ENCODE measurements at places on chromosomes 12 and 14.

GRCh38 chr12:56332512-56333196 lies 1.1 kb downstream of the PAN2 start:
- DNase-seq, result no peak

GRCh38 chr12:43551971-43552559 lies at the start of gene ADAMTS20:
TSS of gene ADAMTS20 (minus strand) at chr12:43552203. CDS start at chr12:43551921, 282 bp downstream.
- no peak for DNase-seq

GRCh38 chr14:69661194-69661537 lies 49.8 kb downstream of the SUSD6 start:
- no peak for DNase-seq

GRCh38 chr12:6767353-6768319 lies 1.5 kb downstream of the PTMS start:
- DNase-seq, result no peak

DNA sequence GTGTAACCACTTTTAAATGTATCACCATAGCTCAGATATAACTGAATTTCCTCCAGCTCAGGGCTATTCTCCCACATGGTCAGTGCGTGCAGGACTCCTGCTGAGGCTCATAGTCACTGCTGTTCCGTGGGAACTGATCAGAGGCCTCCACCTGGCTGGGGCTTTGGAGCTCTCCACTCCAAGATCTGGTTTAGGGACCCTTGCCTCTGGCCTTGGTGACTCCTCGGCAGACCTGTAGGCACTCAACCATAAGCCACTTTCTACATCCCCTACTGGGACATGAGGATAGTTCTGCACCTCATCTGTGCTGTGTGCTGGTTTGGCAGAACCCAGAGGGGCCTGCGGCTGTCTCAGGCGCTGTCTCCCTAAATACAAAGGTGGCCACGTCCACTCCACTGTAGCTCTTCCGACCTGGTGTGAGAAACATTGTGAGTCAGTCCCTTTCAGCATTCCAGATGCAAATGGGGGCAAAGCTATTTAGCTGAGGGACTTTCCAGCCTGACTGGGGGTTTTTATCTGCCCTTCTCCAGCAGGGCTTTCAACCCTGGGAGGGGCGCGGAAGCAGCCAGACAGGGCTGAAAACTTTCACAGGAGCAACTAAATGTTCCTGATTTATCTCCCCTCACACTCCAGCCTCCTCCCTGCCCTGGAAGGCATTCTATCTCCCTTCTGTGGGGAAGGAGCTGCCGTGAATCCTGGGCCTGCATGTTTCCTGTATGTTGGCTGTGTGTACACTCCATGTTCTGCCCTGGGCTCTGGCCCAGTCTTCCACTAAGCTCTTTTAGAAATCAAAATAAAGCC lies 218.3 kb upstream of the DAAM1 start:
- DNase-seq, result no peak

- no peak for DNase-seq
Observed at GRCh38 chr14:90585106-90585505, 188.3 kb downstream of the CALM1 start.

DNA sequence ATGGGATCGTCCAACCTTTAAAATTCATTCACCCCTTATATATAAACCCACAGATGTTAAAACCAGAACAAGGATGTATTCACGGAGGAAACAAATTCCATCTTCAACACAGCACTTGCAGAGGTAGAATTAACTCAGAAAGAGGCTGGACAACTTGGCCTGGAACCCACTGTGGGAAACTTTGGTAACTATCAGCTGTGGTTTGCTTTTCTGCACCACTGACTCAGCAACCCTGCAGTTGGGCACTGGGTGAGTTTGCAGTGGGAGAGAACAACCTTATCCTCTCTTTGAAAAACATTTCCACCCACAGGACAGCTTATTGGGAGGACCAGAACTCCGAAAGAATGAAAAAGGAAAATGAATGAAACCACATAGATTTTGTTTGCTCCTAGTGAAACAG lies 66.3 kb downstream of the ZNF664 start:
- DNase-seq, result peak; percentile 18

DNA sequence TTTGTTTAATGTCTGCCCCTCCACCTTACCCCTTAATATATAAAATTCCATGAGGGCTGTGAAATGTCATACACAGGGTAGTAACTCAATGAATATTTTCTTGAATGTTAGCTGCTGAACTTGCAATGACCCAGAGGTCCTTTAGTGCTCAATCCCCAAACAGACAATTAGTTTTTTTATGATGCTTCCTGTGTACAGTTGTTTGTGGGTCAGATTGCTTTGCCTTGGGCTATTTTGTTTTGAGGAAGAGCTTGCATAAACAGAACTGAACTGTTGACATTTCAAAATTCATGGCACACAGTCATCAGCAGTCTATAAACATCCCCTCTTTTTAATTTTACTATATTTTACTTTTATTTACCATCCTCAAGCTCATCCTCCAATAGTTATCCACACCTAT lies 820.5 kb upstream of the SEL1L start:
- no peak for DNase-seq

DNA sequence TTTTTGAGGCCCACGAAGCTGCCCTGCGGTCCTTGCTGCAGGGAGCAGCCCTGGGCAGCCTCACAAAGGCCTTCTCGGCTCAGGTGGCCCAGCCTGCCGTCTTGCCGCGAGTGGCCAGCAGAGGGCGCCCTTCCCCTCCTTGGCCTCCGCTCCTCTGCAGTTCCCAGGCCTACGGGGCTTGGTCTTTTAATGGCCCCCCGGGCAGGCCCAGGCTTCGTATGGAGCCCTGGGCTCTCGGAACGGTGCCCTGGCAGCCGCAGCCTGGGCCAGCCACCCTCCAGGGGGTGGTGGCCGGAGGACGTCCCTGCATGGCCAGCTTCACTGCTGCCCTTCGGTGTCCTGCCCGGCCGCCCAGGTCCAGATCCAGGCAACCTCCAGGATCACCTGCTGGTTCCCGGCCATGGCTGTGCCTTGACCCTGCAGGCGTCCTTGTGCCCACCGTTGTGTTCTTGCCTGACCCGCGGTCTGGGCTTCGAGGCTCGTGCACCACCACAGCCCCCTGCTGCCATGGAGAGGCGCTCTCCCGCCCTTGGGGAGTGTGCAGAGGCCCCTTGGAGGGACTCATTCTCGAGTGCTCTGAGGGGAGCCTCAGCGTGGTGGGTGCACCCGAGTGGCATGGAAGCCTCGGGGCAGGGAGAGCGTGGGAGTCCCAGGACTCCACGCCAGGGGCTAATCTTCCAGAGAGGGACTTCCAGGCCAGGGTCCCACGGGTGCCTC lies 9.4 kb downstream of the ASPG start:
- no peak for DNase-seq

DNA sequence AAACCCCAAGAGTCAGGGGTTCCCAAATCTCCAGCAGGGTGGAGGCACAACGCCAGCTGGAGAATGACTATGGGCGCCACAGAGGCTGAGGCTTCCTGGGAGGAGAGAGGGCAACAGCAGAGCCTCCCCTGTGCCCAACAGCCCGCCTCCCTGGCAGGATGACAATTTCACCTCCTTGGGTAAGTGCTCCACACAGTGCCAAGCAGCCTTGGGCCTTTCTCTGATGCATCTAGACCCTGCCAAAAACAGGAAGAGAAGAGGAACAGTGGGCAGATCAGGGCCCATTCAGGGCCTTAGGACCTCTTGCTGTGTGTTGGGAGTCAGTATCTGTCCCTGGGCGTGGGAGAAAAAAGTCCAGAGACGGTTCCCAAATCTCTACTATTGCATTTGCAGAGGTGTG lies 5.0 kb upstream of the OR10P1 start:
- DNase-seq, result no peak

DNA sequence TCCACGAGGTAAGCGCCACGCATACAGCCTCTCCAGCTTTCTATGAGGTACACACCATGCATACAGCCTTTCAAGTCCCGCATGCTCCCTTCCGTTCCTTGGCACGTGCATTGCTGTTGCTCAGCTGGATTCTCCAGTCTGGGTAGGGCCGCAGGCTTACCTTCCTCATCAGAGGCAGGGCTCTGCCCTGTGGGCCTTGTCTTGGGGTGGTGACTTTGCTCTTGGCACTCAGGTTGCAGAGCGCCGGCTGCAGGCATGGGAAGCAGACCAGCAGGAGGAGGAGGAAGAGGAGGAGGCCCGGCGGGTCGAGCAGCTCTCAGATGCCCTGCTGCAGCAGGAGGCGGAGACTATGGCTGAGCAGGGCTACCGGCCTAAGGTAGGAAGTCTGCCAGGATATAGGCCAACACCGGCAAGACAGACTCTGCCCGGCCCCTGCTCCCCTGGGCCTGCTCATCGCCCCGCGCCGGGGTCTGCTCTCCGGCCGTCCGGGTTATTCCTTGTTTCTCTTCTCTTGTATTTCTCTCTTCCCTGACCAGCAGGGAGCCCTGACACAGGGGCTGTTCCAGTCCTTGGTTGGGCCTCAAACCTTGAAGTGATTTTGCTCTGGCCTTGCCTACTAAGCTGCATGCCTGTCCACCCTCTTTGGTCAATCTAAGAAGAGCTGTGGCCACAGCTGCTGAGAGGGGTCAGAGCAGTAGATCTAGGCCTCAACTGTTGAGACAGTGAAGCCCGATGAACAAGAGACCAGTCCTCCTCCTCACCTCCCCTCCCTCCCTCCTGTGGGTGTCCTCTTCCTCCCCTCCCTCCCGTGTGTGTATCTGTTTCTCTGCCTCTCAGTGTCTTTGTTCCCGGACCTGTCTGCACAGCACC lies 15.3 kb downstream of the TCHP start:
- no peak for DNase-seq

GRCh38 chr14:65321370-65321875 lies 91.1 kb upstream of the FUT8 start:
- no peak for DNase-seq

DNA sequence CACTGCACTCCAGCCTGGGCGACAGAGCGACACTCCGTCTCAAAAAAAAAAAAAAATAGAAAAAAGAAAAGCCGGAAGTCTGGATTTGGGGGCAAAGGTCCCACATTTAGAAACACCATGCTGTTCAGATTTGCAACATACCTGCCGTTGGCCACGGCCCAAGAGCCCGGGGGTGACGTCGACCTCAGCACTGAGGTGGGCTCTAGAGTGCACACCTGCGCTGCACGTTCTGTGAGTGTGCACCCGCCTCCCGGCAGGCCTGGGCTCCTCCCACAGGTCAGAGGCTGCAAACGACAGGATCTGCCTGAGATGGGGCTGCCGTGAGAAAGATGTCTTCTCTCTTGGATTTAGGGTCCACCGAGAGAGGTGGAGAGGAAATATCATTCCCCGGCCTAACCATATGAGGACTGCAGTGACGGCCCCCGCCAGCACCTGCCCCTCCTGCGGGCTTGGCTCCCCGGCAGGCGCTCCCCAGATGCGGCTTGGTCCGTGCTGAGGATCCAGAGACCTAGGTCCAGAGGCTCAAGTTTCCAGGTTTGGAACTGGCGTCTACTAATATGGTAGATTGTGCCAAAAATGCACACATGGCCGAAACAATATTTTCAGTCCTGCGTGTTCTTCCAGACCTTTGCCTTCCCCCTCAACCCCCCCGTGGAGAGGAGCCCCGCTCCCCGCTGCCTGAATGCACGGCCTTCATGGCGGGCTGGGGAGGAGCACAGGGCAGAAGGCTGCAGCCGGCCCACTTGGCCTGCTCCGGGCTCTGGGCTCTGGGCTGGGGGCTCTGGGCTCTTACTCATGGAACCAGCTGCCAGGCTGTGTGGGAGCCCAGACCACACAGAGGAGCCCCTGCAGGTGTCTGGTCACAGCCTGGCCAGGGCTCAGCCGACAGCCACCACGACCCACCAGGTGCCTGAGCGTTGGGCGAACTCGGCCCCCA lies 58.8 kb upstream of the FBRSL1 start:
- DNase-seq, result no peak

GRCh38 chr14:71001742-71002141 lies 94.5 kb downstream of the PCNX1 start:
- DNase-seq, result no peak

DNA sequence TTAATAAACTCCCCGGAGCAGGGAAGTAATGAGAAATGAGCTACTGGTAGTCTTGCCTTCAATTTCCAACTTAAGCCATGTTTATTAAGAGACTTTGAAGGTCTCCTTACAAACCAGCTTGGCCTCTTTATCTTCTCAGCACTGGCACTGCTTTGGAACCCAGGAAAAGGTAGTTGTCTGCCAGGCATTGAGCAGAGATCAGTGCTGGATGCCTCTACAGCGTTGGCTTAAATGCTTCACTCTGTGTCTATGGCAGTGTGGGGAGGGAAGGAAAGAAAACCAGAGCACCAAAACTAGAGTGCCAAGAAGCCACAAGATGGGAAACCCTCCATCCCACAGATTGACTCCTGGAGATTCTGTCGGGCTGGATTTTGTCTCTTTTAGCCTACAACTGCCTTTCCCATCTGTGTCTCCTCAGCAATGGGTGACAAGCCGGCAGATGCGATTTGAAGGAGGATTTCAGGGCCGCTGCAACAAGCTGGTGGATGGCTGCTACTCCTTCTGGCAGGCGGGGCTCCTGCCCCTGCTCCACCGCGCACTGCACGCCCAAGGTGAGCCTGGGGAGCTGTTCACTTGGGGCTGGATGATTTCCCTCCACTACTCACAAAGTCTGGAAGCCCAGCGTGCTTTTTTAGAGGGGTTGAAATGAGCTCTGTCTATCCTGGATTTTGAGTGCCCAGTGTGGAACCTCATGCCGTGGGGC lies 57.3 kb downstream of the FNTB start:
- DNase-seq, result no peak

DNA sequence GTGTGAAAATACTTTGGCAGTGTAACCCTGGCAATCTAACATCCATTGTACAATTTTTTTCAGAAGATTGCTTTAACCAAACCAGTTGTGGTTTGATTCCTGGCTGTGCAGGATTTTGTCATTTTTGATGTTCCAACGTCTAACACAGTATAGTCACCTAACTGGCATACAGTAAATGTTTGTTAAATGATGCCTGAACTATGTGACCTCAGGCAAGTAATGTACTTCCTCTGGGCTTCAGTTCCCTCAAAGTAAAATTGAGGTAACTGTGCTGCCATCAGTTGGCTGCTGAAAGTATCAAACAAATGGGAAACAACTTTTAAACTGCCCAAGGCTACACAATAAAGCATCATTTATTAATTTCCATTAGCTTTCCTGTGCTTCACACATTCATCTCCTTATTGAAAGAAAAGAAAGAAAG lies 4.3 kb downstream of the TM7SF3 start:
- DNase-seq, result no peak

DNA sequence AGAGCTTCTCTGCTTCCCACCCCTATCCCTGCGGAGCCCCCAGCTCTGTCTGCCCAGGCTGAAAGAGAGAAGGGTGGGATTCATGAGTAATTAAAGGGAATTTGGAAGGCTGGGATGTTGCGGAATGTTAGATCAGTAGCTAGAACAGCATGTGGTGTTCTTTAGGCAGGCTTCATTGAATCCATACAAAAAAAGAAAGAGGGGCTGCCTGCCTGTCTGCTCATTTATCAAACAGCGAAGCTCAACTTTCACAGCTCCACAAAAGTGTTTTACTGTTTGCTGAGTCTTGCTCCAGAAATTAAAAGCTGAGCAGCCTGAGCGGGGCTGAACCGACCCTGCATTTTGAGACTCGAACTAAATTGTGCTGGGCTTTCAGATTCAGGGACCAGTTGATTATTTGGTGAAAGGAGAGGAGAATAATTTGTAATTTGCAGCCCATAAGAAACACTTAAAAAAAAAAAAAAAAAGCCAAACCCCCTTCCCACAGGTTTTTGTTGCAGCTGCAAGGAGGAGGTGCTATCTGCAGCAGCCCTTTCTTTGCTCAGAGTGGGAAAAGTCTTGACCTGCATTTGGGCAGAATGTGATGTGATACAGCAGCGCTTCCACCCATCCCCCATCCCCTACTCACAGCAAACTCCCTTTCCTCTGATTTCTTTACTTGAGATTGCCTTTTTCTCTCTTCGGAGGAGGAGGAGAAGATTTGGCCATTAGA lies 89.7 kb downstream of the RFX4 start:
- DNase-seq, result no peak

Measured in amniotic stem cell (primary cell).